ENCODE measurements at places on chromosomes 7 and 10. TPM values are rescaled to one million over a fixed set of nuclear protein-coding genes. Genes with fewer than 3 reads are reported as not detected.

GRCh38 chr7:7414791-7415603 lies 120.7 kb downstream of the COL28A1 start:
- H3K27me3 ChIP-seq, result no peaks in the 10 kb centered on the region
- H3K4me1 ChIP-seq, result no peaks in the 10 kb centered on the region
- H3K27ac ChIP-seq, result no peak overlapping the region

DNA sequence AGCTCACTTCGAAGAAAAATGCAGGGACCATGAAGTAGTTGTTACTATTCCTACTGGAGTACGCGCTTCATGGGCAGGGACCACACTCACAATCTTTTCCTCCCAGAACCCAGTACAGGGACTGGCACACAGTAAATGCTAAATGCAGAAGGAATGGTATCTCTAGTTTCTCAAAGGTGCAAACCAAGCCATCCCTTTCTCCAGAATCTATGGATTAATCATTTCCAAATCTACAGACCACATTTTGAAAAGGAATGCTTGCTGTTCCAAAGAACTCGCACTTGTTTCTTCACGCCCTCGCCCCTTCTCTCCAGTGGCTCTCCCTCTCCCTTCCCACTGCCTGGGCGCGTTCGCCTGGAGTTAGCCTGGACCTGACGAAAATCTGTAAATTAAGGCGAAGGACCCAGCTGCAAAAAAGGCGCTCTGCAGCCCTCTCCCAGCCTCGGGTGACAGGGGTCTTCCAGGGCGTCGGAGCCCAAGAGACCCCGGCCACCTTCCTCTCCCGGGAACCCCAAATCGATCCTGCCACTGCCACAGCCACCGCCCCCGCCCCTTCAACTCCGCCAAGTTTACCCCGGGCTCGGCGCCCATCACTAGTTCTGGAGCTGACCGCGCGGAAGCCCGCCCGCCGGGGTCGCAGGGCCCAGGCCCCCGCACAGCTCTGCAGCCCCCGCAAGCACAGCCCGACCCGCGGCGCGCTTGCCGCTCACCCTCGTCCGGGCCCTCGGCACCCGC lies 527 bp downstream of the PDIA4 start:
- no peaks in the 10 kb centered on the region for H3K36me3 ChIP-seq
- H3K4me3 ChIP-seq, result peak overlapping the region; percentile 78
- peak; percentile 38 for DNase-seq
- H3K4me1 ChIP-seq, result peaks cover 19% of the 10 kb centered on the region
- peak overlapping the region; percentile 89 for H3K27ac ChIP-seq

Gene CYP3A4
- total RNA-seq, result 0.11 TPM

Gene EBLN1
- not detected for total RNA-seq

Gene KMT2C
- 61.9 TPM for total RNA-seq

Gene PLXNA4
- total RNA-seq, result 29.7 TPM

Measured in spinal cord (tissue), 10 donors.